ENCODE measurements at places on chromosomes 4 and X.

- no peak for DNase-seq
Measured at GRCh38 chr4:40682290-40683101, 52.8 kb upstream of the RBM47 start.

DNA sequence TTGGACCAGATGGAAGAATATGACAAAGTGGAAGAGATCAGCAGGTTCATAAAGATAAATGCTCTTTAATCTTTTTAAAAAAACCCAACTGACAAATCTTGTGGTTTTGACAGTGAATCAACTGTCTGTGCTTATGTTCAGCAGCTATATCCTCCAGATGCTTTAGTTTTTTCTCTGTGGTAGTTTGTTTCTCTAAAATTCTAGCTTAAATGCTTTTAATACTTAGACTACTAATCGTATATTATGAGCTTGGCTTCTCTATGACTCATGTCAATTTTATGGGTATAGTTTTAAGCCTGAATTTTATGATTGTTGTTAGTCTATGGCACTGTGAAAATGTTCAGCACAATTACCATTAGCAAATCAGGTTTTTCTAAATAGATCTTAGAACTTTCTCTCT is 12.9 kb downstream of the HHIP start:
- DNase-seq: no peak

- DNase-seq: no peak
Measured at GRCh38 chr4:17055788-17056187, 157.3 kb upstream of the LDB2 start.

DNA sequence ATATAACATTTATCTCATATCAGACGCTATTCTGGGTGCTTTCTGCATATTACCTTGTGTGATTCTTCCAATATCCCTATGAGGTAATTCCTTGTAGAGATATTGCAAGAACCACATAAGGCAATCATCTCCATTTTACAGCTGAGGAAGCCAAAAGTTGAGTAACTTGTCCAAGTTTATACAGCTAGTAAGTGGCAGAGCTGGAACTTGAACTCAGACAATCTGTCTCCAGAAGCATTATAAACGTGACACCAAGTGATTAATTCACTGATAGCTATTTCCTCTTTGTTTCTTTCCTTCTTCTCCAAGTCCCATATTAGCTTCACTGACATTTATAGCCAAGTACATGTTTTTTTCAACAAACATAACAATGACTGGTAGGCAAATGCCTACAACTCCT is 7.3 kb downstream of the EMCN start:
- no peak for DNase-seq

GRCh38 chr4:7202411-7202810 is 10.1 kb downstream of the SORCS2 start:
- no peak for DNase-seq

- DNase-seq: no peak
Measured at GRCh38 chr4:101332424-101332823, 14.9 kb downstream of the PPP3CA start.

DNA sequence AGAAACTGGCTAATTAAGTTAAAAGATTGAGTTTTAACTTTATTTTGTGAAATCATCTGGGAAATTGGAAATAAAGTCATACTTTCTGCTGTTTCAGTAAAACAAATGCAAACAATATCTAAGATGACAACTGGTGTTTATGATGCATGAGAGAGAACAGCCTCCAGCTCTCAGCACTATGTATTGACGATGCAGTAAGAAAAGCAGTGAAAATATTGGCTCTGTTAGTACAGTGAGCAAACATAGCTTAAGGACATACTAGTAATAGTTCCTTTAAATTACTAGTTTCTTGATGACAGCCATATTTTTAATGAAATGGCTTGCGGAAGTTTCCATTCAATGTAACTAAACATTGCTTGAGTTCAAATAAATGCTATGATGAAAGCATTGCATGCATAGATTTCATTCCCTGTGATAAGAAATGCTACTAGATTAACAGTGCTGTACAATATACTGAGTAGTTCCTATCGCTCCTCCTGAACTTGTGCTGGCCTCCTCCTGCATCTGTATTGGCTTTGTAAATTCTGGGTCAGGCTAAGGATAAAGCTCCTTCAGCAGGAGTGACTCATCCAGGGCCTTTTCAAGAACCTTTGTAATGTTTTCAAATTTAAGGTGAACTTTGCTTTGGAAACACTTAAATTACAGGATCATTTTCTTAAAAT is 11.6 kb downstream of the ARHGAP24 start:
- no peak for DNase-seq

DNA sequence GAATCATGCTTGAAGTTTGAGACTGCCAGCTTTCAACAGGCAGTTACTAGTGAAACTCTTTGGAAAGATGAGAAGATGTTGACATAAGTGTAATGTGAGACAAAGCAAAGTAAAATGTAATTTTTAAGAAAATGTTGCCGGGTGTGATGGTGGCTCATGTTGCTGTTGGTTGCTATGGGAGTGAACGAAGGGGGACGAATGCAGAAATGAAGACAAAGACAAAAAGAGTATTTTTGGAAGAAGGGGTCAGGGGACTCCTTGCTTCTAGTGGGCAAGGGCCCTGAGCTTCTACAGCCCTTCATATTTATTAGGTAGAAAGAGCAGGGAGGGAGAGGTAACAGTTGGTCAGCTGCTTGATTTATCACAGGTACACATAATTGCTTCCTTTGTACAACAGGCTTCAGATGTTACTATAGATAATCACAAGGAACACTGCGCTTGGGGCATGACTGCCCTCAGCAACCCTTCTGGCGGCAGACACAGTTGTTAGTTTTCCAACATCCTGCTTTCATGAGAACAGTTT is 11.9 kb upstream of the UGDH start:
- no peak for DNase-seq

DNA sequence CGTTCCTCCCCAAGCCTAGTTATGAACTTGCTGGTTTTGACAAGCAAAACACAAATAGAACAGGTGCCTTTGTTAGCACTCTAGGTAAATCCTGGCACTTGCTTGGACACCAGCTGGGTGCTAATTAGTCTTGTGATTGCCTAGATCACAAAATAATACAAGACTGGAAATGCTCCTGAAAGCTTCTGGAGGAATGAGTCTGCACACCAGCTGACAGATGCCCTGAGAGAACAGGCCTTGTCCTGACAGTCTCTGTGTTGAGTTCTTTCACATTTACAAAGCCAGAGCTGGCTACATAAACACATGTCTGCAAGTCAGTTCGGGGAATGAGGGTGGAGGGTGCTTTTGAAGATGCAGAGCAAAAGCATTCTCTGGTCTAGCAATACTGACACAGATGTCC is 93.8 kb downstream of the ELOVL6 start:
- no peak for DNase-seq

DNA sequence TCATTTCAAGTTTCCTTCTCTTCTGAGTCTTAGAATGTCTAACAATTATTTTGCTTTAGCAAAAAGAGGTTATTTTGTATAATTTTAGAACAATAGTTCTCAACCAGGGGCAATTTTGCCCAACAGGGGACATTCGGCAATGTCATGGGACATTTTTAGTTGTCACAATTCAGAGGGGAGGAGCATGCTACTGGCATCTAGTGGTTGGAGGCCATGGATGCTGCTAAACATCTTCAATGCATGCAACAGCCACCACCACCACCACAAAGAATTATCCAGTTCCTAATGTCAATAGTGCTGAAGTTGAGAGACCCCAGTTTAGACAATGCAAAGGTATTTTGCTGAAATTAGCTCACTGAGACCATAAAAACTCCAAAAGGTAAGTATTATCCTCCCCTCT is 122.5 kb downstream of the ARHGAP6 start:
- DNase-seq: no peak

DNA sequence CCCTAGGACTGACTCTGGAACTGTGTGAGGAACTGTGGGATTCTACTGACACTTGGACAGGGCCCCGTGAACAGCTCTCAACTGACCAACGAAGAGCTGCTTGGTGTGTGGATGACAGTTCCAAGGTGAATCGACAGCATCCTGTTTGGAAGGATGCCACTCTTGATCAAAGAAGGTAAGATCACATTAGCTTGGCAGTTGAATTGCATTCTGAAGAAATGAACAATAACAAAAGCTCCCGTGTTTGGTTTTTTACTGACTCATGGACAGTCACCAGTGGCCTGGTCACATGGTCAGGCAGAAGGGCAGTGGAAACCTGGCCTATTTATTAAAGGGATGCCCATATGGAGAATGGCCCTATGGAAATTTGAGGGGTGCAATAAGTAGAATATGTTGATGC is 33.1 kb upstream of the GPR34 start:
- no peak for DNase-seq

- DNase-seq: no peak
Measured at GRCh38 chr4:97525236-97525635, 618.0 kb downstream of the STPG2 start.

DNA sequence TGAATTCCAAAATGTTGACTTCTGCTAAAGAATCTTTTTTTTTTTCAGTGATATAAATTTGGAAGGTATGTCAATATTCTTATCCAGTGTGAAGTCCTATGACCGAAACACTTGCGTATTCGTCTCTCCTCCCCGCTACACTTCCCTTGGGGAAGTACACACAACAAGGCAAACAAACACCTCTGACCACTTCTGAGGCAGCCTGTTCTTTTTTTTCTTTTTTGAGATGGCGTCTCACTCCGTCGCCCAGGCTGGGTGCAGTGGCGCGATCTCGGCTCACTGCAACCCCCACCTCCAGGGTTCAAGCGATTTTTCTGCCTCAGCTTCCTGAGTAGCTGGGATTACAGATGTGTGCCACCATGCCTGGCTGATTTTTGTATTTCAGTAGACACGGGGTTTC is 78.1 kb upstream of the DHRSX start:
- no peak for DNase-seq

GRCh38 chr4:172980219-172980618 is 188.4 kb upstream of the GALNT7 start:
- DNase-seq: no peak

DNA sequence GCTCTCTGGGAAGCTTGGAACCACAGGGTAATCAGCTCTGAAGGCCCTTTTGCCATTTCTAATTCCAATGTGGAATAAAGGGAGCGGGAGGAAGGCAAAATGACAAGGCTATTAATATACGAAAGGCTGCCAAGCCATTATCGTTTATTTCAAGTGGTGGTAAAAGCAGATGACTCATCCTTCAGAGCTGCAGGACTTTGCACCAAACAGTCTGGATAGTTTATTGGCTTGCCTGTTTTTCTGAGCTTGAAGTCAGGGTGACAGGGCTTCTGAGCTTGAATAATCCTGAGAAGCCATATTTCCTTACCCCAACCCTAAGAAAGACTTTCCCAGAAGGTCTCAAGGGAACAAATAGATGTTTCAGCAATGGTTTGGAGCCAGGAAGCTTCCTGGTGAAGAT is 7.7 kb upstream of the GABRE start:
- DNase-seq: no peak

DNA sequence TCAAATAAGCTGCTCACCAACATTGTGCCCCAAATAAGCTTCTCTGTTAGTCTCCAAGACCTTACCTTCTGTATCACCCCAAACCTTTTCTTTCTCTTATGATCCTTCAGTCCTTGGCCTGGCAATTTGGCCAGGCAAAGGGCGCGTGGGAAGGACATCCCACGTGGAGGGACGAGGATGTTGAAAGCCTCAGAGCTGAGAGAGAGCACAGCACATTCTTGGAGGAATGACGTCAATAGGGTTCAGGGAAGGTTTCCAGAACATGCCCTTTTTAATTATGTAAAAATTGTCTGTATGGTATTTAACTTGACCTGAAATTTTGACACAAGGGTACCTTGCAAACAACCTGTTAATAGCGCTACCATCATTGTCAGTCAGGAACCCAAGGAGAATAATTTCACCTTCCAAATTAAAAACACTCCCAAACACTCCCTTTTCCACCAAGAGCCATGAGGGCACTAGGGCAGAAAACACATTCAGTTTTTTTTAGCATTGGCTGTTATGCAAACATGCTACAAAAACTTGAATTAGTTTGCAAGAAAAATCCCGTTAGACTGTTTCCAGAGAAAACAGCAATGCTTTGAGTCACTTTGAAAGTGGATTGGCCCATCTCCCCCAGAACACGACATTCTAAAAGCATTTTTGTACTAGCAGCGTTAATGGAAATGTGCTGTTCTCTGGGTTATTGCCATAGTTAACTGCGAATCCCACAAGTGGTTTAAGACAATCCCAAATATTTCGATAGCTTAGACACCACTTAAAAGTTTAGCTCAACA is 183.2 kb upstream of the PUDP start:
- no peak for DNase-seq

DNA sequence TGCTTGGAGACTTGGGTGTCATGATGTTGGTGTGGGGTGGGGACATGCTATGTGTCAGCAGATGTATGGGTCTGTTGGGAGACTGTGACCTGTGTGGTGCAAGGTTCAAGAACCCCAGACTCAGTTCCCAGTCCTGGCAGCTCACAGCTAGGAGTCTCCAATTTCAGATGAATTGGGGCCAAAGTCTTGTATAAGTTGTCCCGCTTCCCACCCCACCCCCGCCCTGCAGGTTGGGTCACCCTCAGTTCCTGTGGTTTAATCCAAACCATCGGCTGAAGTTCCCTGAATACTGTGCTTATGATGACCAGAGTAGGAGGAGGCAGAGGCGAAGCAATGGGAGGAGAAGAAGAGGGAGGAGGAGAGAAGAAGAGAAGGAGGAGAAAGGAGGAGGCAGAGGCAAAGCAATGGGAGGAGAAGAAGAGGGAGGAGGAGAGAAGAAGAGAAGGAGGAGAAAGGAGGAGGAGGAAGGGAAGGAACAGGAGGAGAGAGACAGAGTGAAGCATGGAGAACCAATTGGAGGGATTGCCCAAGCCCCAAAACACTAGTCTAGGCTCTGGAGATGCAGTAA is 112.6 kb downstream of the EFNB1 start:
- no peak for DNase-seq

GRCh38 chrX:113804291-113804690 is 779.6 kb upstream of the HTR2C start:
- DNase-seq: no peak

GRCh38 chr4:144715230-144715629 is 69.3 kb downstream of the HHIP start:
- no peak for DNase-seq

GRCh38 chrX:48676893-48677270 is 6.7 kb upstream of the WAS start:
- no peak for DNase-seq

DNA sequence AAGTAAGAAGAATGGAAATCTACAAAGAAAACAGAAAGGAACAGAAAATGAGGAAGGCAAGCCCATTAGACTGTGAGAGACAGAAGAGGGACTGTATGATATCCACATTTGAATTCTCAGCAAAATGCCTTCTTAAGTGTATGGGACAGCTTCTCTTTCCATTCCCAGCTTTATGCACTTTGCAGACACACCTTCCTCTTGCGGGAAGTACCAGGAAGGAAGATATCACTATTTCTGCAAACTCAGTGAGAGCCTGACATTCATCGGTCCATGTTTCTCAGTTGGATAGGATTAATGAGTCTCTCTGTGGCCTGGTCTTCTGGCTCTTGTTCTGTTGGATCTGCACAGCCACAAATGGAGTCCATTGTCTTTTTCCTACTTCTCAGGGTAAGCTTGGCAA is 31.6 kb upstream of the DHX15 start:
- DNase-seq: no peak

GRCh38 chrX:100216083-100216482 is 194.0 kb downstream of the PCDH19 start:
- DNase-seq: no peak

DNA sequence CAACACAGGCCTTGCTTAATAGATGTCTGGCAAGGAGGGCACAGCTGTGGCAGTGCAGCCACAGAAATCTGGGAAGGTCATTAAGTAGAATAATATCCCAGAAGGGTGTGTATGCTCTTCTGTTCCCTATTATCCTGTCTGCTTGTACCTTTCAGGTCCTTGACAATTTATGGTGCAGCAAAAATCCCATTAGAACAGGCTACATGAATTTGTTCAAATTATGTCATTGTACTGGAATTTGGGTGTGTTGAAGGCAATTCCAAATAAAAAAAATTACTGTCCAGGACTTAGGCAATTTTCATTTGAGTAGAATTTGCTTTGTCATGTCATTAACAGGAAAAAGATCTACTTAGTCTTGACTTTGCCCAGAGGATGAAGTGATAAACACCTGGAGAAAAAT is 192.1 kb downstream of the IDS start:
- DNase-seq: no peak

Measured in CD4-positive, alpha-beta T cell treated with Interleukin-2 at 100 ng/mL for 4 hours (primary cell).